Activated CD8-positive, alpha-beta memory T cell treated with anti-CD3 and anti-CD28 coated beads, Interleukin-2, amount 10 ng/mL, durations not matched to agents 7 days and 5 days (primary cell): ENCODE measurements at places on chromosomes 7 and 10. TPM values are rescaled to one million over a fixed set of nuclear protein-coding genes. Genes with fewer than 3 reads are reported as not detected.

Gene CCDC146
- total RNA-seq = 9.0 TPM

Gene LRIT1
- total RNA-seq = not detected

Gene PTPRZ1
- not detected for total RNA-seq

Gene FAM25G
- total RNA-seq = not detected

Gene NACAD
- 0.09 TPM for total RNA-seq

Gene CUBN
- total RNA-seq = 1.1 TPM

Gene CCDC71L
- 24.8 TPM for total RNA-seq

Gene FGFR2
- total RNA-seq = not detected

Gene CDNF
- 0.94 TPM for total RNA-seq

Gene MUC12
- total RNA-seq = 0.64 TPM

Gene C10orf95
- total RNA-seq = not detected

Gene MIOS
- total RNA-seq = 28.9 TPM

Gene CALHM1
- total RNA-seq = 0.47 TPM

Gene CFAP46
- not detected for total RNA-seq

Gene HTR5A
- total RNA-seq = not detected

Gene ELFN1
- total RNA-seq = not detected

Gene HELLS
- total RNA-seq = 157 TPM

Gene PLAC9
- not detected for total RNA-seq

Gene PAPSS2
- total RNA-seq = 0.06 TPM

Gene CRHR2
- total RNA-seq = not detected

Gene CFAP43
- total RNA-seq = not detected
